GM12878 (cell line): ENCODE measurements at places on chromosomes 2 and 18. TPM values are rescaled to one million over a fixed set of nuclear protein-coding genes. Genes with fewer than 3 reads are reported as not detected.

DNA sequence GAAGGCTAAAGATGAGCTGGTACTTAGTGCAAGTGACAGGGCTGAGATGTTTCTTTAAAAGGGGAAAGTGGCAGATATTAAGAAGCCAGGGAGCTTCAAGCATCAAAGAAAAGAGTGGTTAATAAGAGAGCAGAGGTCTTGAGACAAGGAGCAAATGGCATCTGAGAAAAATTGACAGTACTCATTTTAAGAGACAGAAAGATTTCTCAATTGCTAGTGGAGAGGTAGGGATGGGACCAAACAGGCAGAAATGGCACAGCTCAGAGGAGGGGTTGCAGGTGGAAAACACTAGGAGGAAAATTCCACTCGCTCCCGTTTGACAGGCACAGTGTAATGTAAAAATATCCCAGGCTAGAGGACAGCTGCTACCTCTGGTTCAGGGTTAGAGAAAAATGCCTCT, 593.4 kb upstream of the LRATD1 start:
- H3K36me3 ChIP-seq: no peaks in the 10 kb centered on the region
- no peaks in the 10 kb centered on the region for H3K27me3 ChIP-seq
- H3K27ac ChIP-seq: no peak overlapping the region
- DNase-seq: no peak

GRCh38 chr18:41771973-41772372, 183.1 kb upstream of the PIK3C3 start:
- no peaks in the 10 kb centered on the region for H3K4me1 ChIP-seq
- no peak overlapping the region for H3K27ac ChIP-seq

DNA sequence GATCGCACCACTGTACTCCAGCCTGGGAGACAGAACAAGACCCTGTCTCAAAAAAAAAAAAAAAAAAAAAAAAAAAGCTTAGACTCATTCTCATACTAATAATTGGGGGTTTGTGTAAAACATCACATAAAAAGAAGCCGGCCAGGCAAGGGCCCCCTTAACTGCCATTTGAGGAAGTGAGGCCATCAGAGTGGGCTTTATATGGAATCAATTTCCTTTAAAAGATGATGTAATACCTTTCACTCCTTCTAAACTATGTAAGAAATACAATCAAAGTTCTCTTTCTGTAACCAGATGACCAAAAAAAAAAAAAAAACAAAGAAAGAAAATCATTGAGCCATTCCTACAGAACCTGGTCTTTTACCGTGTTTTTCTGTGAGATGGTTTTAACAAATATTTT, 13.1 kb upstream of the GPR55 start:
- H3K27ac ChIP-seq: no peak overlapping the region
- DNase-seq: no peak
- H3K4me1 ChIP-seq: peaks cover 5% of the 10 kb centered on the region
- H3K36me3 ChIP-seq: no peaks in the 10 kb centered on the region

DNA sequence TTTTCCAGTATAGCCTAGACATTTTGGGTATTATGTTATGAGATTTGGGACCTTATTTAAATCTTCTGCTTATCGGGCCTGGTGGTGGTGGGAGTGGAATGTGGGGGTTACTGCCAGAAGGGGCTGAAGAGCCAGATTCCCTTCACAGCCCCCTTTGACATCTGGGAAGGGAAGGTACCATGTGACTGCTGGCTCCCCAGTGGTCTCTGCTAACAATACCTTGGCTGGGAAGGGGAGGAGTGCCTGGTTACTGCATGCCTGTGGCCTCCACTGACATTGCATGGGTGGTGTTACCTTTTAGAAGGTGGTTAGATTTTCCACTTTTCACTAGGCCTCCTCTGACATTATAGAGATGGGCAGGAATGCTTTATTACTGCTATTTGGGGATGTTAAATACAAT, 8.0 kb downstream of the ATP9B start:
- no peaks in the 10 kb centered on the region; the same call in 1 of the 2 replicates for H3K4me1 ChIP-seq
- no peak overlapping the region for H3K4me3 ChIP-seq
- no peaks in the 10 kb centered on the region for H3K36me3 ChIP-seq
- no peak overlapping the region for H3K27ac ChIP-seq
- no peak for DNase-seq
- H3K27me3 ChIP-seq: no peaks in the 10 kb centered on the region

DNA sequence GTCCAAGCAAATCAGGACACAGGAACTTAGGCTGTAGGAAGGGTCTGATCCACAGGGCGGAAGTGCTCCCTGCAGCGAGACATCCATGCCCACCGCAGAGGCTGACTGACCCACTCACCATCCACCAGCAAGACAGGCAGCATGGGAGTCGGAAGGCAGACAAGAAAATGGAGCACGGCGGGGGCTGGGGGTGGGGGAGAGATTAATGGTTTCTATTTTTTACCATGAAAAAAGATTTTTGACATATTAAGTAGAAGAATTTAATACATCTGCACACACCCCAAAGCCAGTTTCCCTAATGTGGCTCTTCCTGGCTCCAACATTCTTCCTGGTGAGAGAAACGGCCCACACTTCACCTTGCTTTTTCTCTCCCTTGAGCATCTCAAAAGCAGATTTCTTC, 55.1 kb upstream of the ST8SIA3 start:
- H3K4me3 ChIP-seq: no peak overlapping the region
- H3K4me1 ChIP-seq: no peaks in the 10 kb centered on the region
- H3K27me3 ChIP-seq: peaks cover 2% of the 10 kb centered on the region; the same call in 1 of the 2 replicates

DNA sequence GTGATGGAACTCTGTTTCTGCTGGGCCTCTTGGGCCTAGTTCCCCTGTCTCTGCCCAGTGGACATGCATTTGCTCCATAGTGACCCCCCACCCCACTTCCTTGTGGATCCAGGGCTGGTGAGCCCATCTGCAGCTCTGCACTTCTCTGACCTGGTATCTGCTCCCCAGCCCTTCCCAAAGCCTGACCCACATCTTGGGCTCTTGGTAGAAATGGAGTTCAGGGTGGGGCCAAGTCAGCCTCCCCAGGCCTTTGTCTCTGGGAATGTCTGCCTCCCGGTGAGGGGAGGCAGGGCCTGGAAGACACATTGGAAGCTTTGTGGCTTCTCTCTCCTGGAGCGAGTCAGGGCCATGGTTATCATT, 6.3 kb upstream of the TRAF3IP1 start:
- DNase-seq: no peak
- H3K4me1 ChIP-seq: no peaks in the 10 kb centered on the region

- DNase-seq: no peak
- no peaks in the 10 kb centered on the region for H3K27me3 ChIP-seq
- no peak overlapping the region for H3K4me3 ChIP-seq
These were observed 163.6 kb downstream of the PRKCE start for GRCh38 chr2:45814951-45815621.

- H3K4me1 ChIP-seq: no peaks in the 10 kb centered on the region
- H3K27ac ChIP-seq: no peak overlapping the region
- no peaks in the 10 kb centered on the region for H3K36me3 ChIP-seq
- DNase-seq: no peak
- no peaks in the 10 kb centered on the region for H3K27me3 ChIP-seq
These were observed 115.2 kb downstream of the INHBB start for GRCh38 chr2:120461092-120461491.

- H3K27me3 ChIP-seq: no peaks in the 10 kb centered on the region
- DNase-seq: no peak
- peaks cover 2% of the 10 kb centered on the region for H3K36me3 ChIP-seq
- no peak overlapping the region for H3K4me3 ChIP-seq
- no peak overlapping the region for H3K27ac ChIP-seq
These were observed 19.4 kb downstream of the SRSF7 start for GRCh38 chr2:38731684-38732221.

DNA sequence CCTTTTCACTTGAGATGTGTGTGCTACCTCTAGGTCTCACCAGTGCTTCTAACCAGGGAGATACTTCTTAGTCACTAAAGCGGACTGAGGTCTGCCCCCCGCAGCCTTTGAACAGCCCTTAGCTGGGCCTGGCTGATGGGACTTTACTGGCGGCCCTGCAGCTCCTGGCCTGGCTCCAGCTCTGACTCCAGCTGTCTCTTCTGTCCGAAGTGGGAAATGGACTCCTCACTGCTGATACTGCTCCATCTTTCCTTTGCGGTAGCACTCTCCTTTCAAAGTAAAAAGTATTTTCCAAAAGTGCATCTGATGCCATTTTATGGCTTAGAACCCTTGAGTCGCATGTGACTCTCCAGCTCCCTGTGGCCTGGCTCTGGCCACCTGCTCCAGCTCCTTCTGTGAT, 64.5 kb downstream of the ATP9B start:
- no peak overlapping the region for H3K4me3 ChIP-seq
- H3K27me3 ChIP-seq: no peaks in the 10 kb centered on the region
- no peak for DNase-seq
- H3K27ac ChIP-seq: no peak overlapping the region

DNA sequence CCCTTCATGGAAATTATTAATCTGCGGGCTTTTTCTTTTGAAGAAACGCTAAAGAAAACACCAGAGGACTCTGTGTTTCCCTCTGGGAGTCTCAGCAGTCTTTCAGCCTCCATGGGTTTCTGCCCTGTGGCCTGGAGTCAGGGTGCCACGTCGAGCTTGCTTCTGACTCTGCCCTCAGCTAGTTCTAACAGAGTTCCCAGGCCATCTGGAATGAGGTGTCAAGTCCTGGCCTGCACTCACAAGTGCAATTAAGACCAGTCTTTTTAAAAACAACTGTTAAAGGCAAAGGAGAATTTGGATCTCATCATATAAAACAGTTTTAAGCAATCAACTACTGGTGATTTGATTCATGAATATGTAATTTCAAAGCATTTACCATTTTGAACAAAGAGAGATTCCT, 157.3 kb downstream of the RHBDD1 start:
- no peaks in the 10 kb centered on the region for H3K4me1 ChIP-seq
- H3K27me3 ChIP-seq: no peaks in the 10 kb centered on the region
- H3K36me3 ChIP-seq: peaks cover 11% of the 10 kb centered on the region; the same call in 1 of the 2 replicates
- H3K27ac ChIP-seq: no peak overlapping the region
- no peak overlapping the region for H3K4me3 ChIP-seq

- no peak for DNase-seq
- no peaks in the 10 kb centered on the region for H3K36me3 ChIP-seq
- no peaks in the 10 kb centered on the region for H3K4me1 ChIP-seq
- no peaks in the 10 kb centered on the region for H3K27me3 ChIP-seq
- H3K4me3 ChIP-seq: no peak overlapping the region
- no peak overlapping the region for H3K27ac ChIP-seq
These were observed 60.1 kb upstream of the GLI2 start for GRCh38 chr2:120675460-120676130.

GRCh38 chr2:145015561-145015960, 495.6 kb upstream of the ZEB2 start:
- H3K4me3 ChIP-seq: no peak overlapping the region
- no peaks in the 10 kb centered on the region for H3K27me3 ChIP-seq
- H3K27ac ChIP-seq: no peak overlapping the region
- H3K4me1 ChIP-seq: no peaks in the 10 kb centered on the region

DNA sequence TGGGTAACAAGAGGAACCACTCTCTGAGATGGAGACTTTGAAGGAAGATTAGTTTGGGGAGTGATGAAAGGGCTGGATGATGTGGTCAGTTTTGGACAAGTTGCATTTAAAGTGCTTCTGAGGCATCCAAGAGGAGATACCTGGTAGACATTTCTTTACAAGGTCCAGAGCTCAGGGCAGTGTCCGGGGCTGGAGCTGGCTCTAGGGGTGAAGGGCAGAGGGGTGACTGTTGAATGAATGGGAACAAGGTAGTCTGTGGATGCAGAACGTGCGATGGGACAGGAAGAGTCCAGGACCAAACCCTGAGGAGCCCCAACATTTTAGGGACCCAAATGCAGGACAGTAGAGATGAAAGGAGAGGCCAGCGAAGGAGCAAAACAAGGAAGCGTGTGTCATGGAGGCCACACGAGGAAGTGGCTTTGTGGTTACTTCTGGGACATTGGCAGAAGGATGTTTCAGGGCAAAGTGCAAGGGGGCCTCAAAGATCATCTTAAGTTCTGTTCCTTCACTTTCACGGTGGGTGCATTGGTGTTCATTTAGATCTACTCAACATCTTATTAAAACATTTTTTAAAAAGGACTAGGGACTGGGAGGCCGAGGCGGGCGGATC, 13.6 kb upstream of the GPR35 start:
- H3K4me3 ChIP-seq: no peak overlapping the region
- no peaks in the 10 kb centered on the region for H3K27me3 ChIP-seq
- no peaks in the 10 kb centered on the region for H3K36me3 ChIP-seq
- peaks cover 3% of the 10 kb centered on the region; the same call in 1 of the 2 replicates for H3K4me1 ChIP-seq
- no peak for DNase-seq

- no peak overlapping the region for H3K4me3 ChIP-seq
- no peaks in the 10 kb centered on the region; the same call in 1 of the 2 replicates for H3K27me3 ChIP-seq
- H3K27ac ChIP-seq: no peak overlapping the region
- no peaks in the 10 kb centered on the region for H3K36me3 ChIP-seq
- H3K4me1 ChIP-seq: no peaks in the 10 kb centered on the region
These were observed 78.0 kb upstream of the RPL31 start for GRCh38 chr2:100924122-100924519.

GRCh38 chr2:207416111-207416510, 113.7 kb upstream of the CREB1 start:
- no peak for DNase-seq
- no peaks in the 10 kb centered on the region for H3K27me3 ChIP-seq
- no peaks in the 10 kb centered on the region for H3K36me3 ChIP-seq
- H3K4me3 ChIP-seq: no peak overlapping the region
- no peak overlapping the region for H3K27ac ChIP-seq

- H3K27ac ChIP-seq: peak overlapping the region; percentile 89
- no peak overlapping the region for H3K4me3 ChIP-seq
- peaks cover 31% of the 10 kb centered on the region for H3K4me1 ChIP-seq
- no peak for DNase-seq
- H3K36me3 ChIP-seq: no peaks in the 10 kb centered on the region
- H3K27me3 ChIP-seq: no peaks in the 10 kb centered on the region
These were observed 71.6 kb upstream of the CYP1B1 start for GRCh38 chr2:38147333-38148121.

DNA sequence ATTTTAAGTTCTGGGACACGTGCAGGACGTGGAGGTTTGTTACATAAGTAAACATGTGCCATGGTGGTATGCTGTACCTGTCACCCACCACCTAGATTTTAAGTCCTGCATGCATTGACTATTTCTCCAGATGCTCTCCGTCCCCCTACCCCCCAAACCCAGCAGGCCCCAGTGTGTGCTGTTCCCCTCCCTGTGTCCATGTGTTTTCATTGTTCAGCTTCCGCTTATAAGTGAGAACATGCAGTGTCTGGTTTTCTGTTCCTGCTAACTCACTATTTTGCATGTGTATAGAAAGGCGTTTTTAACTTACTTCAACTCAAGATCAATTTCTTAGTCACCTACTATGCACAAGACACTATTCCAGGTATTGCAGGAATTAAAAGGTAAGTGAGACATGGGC, 128.0 kb downstream of the PLCL1 start:
- H3K36me3 ChIP-seq: no peaks in the 10 kb centered on the region
- H3K27ac ChIP-seq: no peak overlapping the region
- no peak for DNase-seq

- no peaks in the 10 kb centered on the region for H3K27me3 ChIP-seq
- H3K4me3 ChIP-seq: no peak overlapping the region
- no peak for DNase-seq
- no peaks in the 10 kb centered on the region for H3K4me1 ChIP-seq
These were observed 10.8 kb downstream of the CACNB4 start for GRCh38 chr2:152088006-152088405.

The SLC9A4 gene
- 0.05 and 0.10 TPM in 2 replicates for total RNA-seq

The ERLEC1 gene
- 22.5 TPM in 2 replicates for total RNA-seq

The SLC4A1AP gene
- total RNA-seq: 17.3 and 17.9 TPM in 2 replicates

The SULT1C4 gene
- not detected in 2 replicates for total RNA-seq

The SLC5A7 gene
- total RNA-seq: not detected in 2 replicates

The SCN3A gene
- total RNA-seq: 0.05 and 0.21 TPM in 2 replicates

The COLEC11 gene
- 0.66 and 0.74 TPM in 2 replicates for total RNA-seq

The GALNT14 gene
- total RNA-seq: 5.6 TPM in 2 replicates

The DIPK1C gene
- total RNA-seq: not detected in 2 replicates

The SERPINB11 gene
- not detected in 2 replicates for total RNA-seq

The LIPG gene
- total RNA-seq: 0.18 and 0.19 TPM in 2 replicates

The COL3A1 gene
- total RNA-seq: 0.67 and 0.74 TPM in 2 replicates

The MYL1 gene
- not detected in 2 replicates for total RNA-seq

The GRHL1 gene
- total RNA-seq: 0.19 and 0.28 TPM in 2 replicates

The AKAIN1 gene
- total RNA-seq: not detected in 2 replicates

The LIMS3 gene
- total RNA-seq: 0.61 and 0.69 TPM in 2 replicates

The IL36RN gene
- not detected in 2 replicates for total RNA-seq
